ENCODE measurements at places on chromosomes 7 and 10.

- DNase-seq, result no peak
Measured at GRCh38 chr10:67801118-67801517, 36.9 kb downstream of the DNAJC12 start.

DNA sequence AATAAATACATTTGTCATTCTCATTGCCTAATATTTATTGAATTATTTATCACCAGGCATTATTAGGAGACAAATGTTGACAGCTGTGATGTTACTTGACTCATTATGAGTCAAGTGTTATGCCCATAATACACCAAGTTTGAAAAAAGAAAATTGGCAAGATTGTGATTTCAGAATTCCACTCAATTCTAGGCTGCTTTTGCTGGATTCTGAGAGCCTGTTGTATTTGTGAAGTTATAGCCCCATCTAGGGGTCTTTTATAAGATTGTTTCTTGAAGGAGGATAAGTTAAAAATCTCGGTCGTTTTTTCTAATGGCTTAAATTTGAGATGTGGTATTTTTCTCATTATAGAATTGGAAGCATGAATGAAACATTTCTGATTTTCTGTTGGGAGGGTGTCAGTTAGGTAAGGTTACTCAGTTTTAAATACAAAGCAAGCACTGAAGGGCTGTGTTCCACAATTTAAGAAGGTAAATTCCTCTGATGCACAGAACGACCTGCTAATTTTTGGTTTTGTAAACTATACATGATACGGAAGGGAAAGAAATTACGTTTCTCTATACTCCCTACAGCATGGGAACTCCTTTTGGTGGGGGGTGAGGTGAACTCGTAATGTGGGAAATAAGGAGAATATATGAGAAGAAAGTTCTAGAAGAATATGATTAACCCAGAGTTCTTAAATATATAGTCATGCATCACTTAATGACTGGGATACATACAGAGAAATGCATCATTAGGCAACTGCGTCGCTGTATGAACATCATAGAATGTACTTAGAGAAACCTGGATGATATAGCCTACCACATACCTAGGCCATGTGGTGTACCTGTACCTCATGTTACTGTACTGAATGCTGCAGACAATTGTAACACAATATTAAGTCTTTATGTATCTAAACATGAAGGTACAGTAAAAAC is 2.6 kb downstream of the STK31 start:
- DNase-seq, result peak; percentile 73

GRCh38 chr7:47551668-47552440 is 30.1 kb downstream of the TNS3 start:
- no peak for DNase-seq

DNA sequence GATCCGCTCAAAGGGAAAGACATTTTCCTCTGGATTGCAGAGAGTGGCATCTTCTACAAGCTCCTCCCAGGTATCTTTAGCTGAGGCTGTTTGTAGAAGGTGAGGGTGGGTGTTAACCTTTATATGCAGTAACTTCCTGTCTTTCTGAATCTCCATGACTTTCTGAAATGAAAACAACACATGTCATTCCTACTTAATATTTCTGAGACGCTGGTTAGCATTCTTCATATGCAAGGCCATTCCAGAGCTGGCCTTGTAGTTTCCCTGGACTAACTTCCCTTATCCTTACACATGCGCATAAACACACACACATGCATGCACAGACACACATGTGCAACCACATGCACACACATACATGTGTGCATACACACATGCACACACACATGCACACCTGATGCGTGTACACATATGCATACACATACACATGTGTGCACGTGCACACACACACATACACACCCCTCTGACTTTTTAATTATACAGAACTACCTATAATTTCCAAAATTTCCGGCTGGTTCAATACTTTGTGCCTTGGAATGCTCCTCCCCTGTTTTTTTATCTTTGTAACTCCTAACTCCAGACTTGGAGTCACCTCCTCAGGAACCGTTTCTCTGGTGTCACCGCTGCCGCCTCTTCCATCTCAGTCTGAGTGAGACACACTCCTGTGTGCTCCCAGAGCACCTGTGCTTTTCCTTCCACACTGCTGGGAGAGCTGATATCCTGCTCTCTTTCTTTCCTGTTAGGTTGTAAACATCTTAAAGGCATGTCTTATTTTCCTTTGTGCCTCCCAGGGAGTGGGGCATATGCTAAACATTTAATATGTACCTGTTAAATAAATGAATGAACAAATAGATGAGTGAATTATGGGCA is 55.2 kb downstream of the LRRC18 start:
- DNase-seq, result no peak

GRCh38 chr7:27031289-27032172 is 64.3 kb downstream of the HOXA1 start:
- peak; percentile 86 for DNase-seq

DNA sequence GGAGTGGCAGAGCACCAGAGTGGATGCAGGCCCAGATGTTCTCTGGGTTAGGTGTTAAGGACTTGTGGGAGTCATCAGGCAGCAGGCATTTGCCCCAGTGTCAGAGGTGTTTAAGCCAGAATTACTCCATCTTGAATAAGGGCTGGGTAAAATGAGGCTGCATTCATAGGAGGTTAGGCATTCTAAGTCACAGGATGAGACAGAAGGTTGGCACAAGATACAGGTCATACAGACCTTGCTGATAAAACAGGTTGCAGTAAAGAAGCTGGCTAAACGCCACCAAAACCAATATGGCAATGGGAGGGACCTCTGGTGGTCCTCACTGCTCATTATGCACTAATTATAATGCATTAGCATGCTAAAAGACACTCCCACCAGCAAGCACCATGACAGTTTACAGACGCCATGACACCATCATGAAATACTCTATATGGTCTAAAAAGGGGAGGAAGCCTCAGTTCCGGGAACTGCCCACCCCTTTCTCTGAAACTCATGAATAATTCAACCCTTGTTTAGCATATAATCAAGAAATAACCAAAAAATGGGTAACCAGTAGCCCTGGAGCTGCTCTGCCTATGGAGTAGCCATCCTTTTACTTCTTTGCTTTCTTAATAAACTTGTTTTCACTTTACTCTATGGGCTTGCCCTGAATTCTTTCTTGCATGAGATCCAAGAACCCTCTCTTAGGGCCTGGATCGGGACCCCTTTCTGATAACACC is 882 bp upstream of the LRRC61 start:
- no peak for DNase-seq

DNA sequence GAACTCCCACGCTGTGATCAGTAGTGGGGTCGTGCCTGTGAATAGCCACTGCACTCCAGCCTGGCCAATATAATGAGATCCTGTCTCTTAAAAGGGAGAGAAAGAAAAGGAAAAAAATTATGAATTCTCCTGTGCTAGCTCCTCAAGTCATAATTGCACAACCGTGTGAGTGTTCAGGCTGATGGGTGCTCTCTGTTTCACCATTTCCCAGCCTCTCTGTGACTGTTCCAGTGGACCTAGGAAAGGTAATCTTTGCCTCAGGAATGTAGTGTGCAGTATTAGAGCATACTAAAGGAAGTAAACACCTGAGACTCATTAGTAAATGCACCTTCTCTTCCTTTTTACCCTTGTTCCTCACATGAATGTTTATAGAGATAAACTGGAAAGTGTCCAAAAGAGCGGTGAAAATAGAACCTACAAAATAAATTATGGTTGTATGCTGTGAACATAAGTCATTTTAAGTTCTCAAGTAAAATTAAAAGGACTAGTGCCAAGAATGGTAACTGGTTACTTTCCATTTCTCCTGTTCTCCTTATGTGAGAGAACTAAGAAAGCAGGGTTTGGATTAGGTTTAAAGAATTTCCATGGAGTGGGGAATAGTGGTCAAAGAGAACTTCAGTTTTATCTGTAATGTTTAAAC is 42.7 kb downstream of the INPP5F start:
- no peak for DNase-seq

GRCh38 chr7:1323178-1324027 is 90.7 kb downstream of the UNCX start:
- DNase-seq, result no peak

GRCh38 chr7:149459540-149460452 is 1.1 kb downstream of the ZNF777 start:
- peak; percentile 27 for DNase-seq

- no peak for DNase-seq
Measured at GRCh38 chr7:130113887-130114286, 43.6 kb downstream of the KLHDC10 start.

DNA sequence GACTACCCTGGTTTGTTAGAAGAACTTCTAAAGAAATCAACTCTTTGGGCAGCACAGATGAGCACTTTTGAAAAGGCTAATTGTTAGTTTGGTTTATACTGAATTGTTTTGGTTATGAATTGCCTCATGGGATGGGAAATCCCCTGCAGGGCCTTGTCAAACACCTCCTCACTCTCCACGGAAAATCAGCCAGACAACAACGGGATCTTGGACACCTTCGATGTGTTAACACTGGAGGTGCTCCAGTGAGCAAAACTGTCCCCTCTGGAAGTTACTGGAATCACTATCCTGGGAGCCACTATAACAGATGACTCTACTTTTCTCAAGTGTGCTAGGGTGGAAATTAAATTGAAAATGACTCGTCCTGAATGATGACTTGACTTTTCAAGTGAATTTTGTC is 38.7 kb downstream of the CDK6 start:
- DNase-seq, result peak; percentile 44

DNA sequence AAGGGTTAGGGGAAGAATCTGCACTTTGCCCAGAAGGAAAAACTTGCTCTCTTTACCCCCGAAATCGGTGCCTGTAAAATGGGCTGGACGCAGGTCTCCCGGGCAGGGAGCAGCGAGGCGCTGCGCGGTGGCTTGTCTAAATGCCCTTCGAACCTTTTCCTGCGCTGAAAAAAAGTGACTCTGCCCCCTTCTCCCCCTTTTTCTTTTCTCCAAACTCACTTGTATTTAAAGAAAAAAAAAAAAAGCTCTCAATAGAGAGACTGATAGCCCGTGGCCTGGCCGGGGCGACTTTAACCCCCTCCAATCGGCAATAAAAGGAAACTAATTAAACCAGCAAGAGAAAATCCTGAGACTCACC is 286 bp downstream of the SP8 start:
- DNase-seq, result no peak

- DNase-seq, result no peak
Measured at GRCh38 chr7:142835487-142835886, 19.4 kb upstream of the EPHB6 start.

GRCh38 chr10:81978238-81978637 is 103.2 kb downstream of the NRG3 start:
- peak; percentile 6 for DNase-seq

DNA sequence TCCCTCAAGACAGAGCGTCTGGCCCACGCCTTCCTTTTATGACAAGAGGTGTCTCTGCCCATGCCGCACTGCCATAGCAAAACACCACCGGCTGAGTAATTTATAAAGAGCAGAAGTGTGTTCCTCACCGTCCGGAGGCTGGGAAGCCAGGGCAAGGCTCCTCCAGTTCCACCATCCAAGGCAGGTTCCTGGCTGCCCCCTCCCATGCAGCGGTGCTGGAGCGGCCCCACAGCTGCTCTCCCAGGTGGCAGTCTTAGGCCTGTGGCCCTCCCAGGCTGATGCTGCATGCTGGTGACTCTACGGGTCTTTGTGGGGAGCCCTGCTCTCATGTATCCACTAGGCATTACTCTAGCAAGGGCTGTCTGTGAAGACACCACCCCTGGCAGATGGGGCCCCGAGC is 113.1 kb downstream of the TCERG1L start:
- DNase-seq, result no peak

GRCh38 chr7:111239437-111239836 is 148.5 kb downstream of the LRRN3 start:
- no peak for DNase-seq

GRCh38 chr10:120600871-120601649 is 144.0 kb downstream of the PLPP4 start:
- DNase-seq, result peak; percentile 22

DNA sequence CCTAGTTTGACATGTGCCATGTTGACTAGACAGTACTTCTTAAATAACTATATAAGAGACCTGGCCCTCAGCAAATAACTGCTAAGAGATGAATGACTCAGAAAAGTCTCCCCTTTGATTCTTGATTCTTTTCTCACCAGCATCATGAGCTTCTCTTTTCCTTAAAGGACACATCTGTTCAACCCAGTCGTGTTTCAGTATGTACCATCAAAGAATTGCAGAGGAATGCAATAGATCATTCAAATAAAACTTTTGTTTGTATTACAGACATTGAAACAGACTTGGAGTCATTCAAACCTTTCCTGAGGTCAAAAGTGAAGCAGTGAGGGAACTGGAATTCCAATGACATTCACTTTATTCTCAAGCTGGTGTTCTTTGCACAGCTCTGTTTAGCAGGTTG is 598.3 kb upstream of the GHITM start:
- DNase-seq, result peak; percentile 52

DNA sequence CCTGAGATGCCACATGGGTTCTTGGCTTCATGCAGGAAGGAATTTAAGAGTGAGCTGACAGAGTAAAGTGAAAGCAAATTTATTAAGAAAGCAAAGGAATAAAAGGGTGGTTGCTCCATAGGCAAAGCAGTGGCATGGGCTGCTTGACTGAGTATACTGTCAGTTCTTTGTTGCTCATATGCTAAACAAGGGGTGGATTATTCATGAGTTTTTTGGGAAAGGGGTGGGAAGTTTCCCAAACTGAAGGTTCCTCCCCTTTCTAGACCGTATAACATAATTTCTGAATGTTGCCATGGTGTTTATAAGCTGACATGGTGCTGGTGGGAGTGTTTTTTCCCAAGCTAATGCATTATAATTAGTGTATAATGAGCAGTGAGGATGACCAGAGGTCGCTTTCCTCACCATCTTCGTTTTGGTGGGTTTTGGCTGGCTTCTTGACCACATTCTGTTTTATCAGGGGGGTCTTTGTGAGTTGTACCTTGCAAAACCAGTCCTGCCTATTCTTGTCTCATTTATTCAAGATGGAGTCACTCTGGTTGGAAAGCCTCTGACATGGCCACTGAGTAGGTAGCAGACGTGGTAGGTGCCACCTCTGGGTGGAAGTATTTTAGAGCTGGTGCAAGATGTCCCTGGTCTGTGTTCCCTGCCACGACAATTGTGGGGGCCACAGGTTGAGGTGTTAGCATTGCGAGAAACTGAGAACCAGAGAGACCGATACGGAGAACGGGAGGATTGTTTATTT is 107.5 kb upstream of the SDK1 start:
- no peak for DNase-seq

DNA sequence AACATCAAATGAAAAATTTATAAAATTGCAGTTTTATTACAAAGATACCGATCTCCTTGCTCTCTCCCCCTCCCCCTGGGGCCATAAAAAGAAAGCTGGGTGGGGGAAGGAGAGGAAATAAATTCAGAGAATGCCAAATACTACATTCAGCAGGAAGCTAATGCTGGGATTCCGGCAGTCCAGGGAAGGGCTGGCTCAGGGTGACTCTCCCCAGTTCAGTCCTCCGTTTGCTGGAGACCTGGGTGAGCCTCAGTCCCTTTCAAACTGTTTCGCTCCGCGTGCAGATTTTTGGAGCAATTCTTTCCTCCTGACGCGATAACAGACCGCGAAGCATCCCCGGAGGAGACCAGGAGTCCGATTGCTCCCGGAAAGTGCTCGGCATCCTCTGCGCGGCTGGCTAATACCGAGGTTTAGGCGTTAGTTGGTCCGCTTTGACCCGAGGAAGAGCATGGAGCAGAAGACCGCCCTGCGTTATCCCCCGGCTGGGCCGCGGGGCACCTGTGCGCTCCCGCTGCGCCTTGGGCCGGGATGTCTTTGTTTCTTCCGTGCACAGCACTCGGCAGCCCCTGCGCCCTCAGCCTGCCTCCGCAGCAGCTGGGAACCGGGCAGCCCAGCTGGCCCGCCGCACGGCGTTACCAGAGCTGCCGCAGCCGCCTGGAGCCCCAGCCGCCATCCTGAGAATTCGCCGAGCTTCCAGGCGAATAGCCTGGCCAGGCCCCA is 3.9 kb upstream of the HOXA2 start:
- no peak for DNase-seq

- no peak for DNase-seq
Measured at GRCh38 chr7:28564755-28565374, 152.5 kb downstream of the CREB5 start.
